ENCODE measurements at places on chromosomes 7 and 10.

- DNase-seq, result no peak
Observed at GRCh38 chr10:108789919-108790318, 1133.4 kb downstream of the XPNPEP1 start.

- no peak for DNase-seq
Observed at GRCh38 chr7:8131694-8132605, 130.0 kb downstream of the ICA1 start.

- peak; percentile 79 for DNase-seq
Observed at GRCh38 chr7:43721193-43721806, 8.0 kb downstream of the COA1 start.

GRCh38 chr7:30851651-30852307 lies 59.9 kb upstream of the AQP1 start:
- no peak for DNase-seq

DNA sequence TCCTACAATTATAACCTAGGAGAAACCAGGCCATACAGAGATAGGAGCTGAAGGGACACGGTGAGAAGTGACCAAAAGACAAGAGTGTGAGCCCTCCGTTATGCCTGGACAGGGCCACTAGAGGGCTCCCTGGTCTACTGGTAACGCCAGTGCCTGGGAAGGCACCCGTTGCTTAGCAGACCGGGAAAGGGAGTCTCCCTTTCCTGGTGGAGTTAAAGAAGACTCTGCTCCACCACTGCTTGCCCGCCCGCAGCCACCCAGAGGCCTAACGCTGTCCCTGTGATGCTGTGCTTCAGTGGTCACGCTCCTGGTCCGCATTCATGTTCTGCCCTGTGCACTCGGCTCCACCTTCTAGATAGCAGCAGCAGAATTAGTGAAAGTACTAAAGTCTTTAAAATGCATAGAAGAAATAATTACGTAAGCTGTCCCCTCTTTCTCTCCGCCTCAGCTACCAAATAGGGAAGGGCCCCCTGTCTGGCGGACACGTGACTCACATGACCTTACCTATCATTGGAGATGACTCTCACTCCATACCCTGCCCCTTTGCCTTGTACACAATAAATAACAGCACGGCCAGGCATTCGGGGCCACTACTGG lies 34.8 kb downstream of the GRID2IP start:
- DNase-seq, result peak; percentile 92

- no peak for DNase-seq
Observed at GRCh38 chr10:55822096-55822495, 539.0 kb downstream of the ZWINT start.

DNA sequence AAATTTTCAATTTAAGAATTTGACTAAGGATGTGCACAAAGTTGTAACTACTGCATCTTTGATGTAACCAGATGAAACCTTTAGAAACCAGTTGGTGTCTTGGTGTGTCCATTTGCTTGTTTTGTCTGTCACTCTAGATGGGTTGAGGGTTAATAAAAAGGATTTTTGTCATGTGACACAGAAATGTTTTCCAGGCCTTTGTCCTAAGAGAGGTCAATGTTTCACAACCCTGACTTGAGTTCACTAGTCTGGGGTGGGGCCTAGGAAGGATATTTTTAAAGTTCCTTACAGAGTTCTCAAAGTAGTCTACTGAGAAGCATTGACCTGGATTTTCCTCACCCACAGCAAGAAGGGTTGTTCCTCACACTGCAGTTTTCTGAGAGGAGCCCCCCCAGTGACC lies 90.3 kb downstream of the HERPUD2 start:
- no peak for DNase-seq

DNA sequence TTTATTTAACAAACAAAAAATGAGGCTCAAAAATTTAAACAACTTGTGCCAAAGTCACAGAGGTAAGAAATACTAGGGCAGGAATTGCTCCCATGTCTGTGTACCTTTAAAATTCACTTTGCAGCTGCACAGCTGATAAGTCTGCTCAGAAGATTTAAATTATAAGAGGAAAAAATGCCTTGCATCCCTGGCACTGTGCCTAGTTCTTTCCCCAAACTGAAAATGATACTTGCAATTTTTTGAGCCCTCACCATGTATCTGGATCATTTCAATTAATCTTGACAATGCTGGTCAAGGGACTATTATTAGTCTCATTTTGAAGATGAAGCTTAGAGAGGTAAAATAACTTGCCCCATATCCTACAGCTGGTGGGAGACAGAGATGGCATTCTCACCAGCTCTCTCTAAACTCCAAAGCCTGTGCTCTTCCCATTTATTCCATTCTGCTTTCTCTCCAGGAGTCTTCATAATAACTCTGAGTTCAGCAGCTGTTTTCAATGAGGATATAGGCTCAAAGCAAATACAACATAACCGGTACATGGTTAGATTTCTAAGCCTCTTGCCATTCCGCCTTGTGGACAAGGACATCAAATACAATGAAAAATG lies 350.5 kb upstream of the LRRTM3 start:
- DNase-seq, result no peak

DNA sequence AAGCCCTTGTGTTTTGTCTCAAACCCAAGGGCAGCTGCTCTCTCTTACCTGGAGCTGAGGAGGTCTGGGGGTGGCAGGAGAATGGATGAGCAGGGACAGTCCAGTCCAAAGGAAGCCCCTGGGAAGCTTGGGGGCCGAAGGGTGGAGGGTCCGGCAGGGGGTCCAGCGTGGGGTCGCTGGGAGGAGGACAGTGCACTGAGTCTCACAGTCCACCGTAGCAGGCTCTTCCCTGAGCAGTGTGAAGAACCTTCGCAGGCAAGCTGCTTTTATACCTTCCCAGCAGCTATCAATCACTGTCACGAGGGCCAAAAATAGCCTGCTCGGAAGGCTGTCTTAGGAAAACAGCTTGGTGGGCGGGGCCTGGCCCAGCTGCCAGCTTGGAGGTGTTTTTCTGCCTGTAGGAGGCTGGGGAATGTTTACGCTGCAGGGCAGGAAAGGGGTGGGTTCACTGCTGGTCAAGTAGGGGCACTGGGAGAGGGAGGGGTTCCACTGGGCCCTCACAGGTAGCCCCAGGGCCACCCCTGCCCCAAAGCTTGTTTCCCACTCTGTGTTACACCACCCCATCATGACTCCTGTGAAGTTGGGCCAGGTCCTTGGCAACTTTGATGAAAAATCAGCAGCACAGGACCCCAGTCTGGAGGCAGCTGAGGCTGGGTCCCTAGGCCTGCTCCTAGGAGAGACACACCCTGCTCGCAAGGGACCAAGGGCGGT lies at the start of gene DEPP1:
Gene DEPP1 (minus strand): TSS at position 240 of the 711 bp plus-strand sequence. CDS start 779 bp downstream, outside the sequence.
- DNase-seq, result peak; percentile 67

GRCh38 chr10:23966504-23967051 lies 242.4 kb upstream of the KIAA1217 start:
- no peak for DNase-seq

- DNase-seq, result no peak
Observed at GRCh38 chr7:151553356-151553755, 33.7 kb upstream of the RHEB start.

DNA sequence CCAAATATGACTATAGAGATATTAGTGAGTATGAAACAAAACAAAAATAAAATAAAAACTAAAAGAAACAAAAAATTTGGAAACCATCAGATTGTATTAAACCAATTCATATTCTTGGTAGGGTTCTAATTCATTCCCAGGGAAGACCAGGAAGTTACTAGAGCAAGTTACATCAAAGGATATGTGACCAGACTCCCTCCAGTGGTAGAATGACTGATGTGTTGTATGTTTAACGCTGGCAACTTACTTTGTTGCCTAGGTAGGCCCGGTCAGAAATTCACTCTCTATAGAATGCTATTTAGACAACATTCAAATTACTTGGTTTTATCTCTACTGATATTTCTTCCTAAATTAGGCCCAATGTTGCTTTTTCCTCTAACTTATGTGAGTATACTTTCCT lies 5.2 kb downstream of the PHYHIPL start:
- DNase-seq, result peak; percentile 21

GRCh38 chr10:97651773-97652172 lies 11.3 kb downstream of the PI4K2A start:
- no peak for DNase-seq

DNA sequence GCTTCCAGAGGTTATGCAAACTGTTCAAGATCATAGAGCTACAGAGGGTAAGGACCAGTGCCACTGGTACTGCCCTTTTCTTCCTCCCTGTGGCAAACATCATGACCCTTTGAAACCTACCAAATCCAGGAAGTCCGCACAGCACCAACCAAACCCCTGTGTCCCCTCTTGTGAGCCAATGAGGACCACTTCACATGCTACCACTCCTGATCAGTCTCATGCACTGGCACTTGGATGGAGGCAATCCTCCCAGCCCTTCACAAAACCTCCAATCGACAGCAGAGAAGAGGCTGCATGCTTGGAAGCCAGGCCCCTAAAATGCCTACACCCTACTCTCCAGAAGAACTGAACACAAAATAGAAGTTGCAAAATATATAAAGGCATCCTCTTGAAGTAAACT lies 248.0 kb downstream of the TNS3 start:
- DNase-seq, result no peak

GRCh38 chr7:151109094-151110048 lies 23.1 kb downstream of the AGAP3 start:
- DNase-seq, result no peak

DNA sequence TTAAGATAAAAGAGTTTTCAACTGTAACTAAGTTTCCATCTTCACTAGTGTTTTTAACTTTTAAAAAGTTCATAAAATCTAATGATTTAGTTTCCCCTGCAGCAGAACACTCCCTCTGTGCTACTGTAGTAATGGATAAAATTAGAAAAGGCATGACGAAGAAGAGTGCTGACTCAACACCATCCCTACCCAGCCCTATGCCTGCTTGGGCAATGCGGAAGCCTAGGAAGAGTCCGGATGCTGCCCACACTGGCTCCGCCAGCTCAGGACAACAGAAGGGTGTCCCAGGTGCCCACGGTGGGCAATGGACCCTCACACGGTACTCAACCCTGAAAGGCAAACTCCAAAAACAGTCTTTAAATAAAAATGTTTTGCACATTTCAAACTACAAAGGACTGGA lies 118.2 kb downstream of the LARP4B start:
- no peak for DNase-seq

GRCh38 chr7:29415215-29415614 lies 148.4 kb upstream of the PRR15 start:
- no peak for DNase-seq

- no peak for DNase-seq
Observed at GRCh38 chr10:127942811-127943210, 35.9 kb downstream of the PTPRE start.

DNA sequence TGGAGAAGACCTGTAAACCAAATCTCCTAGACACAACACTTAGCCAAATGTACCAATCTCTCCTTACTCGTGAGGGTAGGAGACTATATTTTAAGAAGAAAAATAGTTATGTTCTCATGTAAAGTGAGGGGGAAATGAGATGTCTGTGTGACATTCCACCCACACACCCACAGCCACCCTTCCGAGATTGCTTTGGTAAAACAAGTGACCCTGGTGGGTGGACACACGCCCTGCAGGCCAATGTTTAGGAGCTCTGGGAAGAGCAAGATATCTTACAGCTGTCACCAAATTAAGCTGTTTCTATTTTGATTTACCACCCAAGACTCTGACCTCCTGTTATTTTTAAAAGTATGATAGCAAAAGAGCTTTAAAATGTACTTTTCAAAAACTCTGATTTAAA lies 147.2 kb upstream of the PFKP start:
- DNase-seq, result peak; percentile 36

- no peak for DNase-seq
Observed at GRCh38 chr7:22855049-22855392, 32.4 kb upstream of the TOMM7 start.

DNA sequence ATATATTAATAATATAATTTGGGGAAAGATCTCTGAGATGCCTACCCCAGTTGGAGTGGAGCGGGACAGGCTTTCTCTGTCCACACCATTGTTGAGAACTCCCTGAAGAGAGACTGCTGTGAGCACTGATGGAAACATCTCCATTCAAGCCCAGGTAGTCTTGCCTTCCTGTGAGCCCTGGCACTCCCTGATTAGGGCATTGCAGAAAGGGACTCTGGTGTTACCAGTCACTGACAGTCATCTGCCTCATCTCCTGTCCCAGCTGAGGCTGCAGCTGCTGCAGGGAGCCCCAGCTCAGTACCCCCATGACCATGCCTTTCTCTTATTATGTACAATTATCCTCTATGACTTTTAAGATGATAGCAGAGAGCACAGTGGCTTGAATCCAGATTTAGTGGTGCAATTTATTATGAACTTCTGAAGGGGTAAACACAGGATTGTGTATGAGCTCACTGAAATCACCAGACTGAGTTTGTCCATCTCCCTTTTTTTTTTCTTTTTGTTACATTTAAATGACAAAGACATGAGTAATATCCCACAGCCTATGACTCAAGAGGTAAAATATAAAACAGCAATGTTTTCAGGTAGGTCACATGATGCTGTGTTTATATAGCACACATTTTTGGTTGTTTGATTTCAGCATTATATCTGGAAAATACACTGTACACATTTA lies 236.9 kb downstream of the SLC25A13 start:
- no peak for DNase-seq

DNA sequence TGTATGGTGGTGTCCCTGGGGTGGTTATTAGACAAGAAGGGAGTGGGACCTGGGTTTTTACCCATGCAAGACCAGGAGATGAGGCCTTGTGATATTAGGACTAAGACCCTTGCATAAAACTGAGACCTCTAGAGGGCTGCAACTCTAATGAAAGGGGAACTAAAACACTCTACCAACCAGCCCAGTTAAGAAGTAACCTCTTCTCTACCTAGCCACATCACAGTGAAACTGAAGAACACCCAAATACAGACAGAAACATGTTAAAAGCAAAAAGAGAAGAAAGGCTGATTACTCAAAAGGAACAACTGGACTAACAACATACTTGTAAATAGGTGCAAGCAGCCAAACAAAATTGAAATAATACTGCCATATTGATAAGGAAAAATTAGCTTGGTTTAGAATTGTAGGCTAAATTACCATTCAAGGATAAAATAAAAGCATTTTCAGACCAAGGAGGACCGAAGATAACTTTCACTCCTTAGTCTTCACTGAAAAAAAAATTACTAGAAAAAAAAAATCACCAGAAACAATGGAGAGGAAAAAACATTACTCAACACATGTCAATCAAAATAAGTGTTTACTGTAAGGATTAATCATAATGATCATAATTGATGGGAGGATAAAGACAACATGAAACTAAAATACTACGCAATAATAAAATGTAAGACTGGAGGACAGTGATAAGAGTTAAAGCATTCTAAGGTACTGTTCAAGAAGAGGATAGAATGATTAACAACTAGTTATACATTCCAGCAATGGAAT lies 27.6 kb downstream of the ERLIN1 start:
- DNase-seq, result no peak

- DNase-seq, result no peak
Observed at GRCh38 chr10:44965651-44966097, 6.1 kb downstream of the RASSF4 start.

Measured in suppressor macrophage treated with lipopolysaccharide for 1 hour (primary cell).